ENCODE measurements at places on chromosomes 5 and 9. TPM values are rescaled to one million over a fixed set of nuclear protein-coding genes. Genes with fewer than 3 reads are reported as not detected.
A peak's percentile ranks its signal among the peaks of the same experiment; 100 is the strongest.

DNA sequence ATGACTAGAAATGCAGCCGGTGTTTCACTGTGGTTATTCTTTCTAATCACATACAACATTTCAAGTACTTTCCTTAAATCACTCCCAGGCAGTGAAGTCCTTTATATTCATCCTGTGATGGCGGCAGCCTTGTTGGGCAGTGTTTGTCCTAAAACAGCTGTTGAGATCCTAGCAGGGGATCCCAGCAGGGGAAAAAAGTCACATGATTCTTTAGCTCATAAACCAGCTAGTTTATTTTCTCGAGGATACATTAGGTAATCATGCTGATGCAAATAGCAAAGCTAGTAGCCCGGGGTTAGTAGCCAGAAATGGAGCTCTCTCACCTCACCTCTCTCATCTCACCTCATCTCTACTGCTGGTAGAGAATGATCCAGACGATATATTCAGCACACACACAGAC, 70.5 kb downstream of the FOXD1 start:
- no peak overlapping the region for H3K27ac ChIP-seq
- H3K4me1 ChIP-seq: no peaks in the 10 kb centered on the region
- DNase-seq: no peak
- H3K4me3 ChIP-seq: no peak overlapping the region
- H3K36me3 ChIP-seq: no peaks in the 10 kb centered on the region

DNA sequence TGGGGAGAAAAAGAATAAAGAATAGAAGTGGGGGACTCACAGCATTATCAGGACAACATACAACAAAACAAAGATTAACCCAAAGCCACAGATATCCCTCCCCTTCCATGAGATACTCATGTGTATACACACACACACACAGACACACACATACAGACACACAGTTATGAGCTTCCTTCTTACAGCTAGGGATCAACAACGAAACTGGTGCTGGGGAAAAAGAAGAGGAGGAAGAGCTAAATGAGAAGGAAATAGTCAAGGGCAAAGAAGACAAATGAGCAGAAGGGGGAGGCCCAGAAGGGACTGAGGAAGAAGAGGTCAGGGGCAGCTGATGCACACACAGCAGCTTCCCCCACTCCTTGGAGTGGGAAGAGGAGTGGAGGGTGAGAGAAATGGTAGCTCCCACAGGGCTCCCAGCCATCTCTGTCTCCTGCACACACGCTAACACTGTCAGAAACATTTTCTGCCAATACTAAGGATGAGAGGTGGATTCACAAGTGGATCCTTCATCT, 66.2 kb downstream of the SIL1 start:
- H3K27me3 ChIP-seq: no peaks in the 10 kb centered on the region
- H3K4me3 ChIP-seq: no peak overlapping the region
- no peak for DNase-seq
- no peaks in the 10 kb centered on the region for H3K36me3 ChIP-seq

DNA sequence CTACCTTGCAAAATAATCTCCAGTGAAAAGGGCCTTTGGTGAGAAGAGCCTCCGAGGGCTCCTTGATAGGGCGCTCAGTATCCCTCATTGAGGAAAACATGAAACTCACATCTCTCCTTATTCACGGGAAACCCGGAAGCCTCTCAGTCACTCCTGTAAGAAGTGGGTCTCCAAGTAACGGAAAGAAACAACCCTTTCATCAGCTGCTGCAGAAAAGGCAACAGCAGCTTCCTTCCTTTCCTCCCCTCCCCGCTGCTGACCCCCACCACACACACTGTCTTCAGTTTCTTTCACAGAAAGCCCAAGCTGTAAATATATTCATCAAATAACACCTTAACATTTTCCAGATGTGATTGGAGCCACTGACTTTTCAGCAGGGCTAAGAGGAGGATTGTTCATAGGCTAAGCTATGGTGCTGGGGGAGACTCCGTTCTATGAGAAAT, 81.4 kb downstream of the C9orf152 start:
- DNase-seq: no peak
- H3K27me3 ChIP-seq: no peaks in the 10 kb centered on the region
- peak overlapping the region; percentile 56 for H3K4me3 ChIP-seq
- H3K27ac ChIP-seq: peak overlapping the region; percentile 29
- peaks cover 71% of the 10 kb centered on the region for H3K4me1 ChIP-seq

DNA sequence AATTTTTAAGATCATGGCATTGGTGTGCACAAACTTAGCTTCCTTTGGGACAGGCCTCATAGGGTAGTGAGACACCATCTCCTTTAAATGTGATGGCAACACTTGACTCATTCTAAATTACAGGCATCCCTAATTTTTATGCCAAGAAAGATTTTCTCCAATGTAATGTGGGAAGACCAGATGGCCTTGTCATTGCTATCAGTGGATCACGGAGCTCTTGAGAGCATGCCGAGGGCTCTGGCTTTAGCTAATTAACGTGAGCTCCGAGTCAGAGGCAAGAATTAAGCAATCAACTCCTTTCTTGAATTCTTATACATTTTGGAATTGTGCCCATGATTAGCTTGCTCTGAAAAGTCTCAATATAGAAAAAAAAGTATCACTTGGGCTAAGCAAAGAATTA, 215.8 kb downstream of the LRRC70 start:
- DNase-seq: no peak
- H3K27ac ChIP-seq: no peak overlapping the region
- no peak overlapping the region for H3K4me3 ChIP-seq

DNA sequence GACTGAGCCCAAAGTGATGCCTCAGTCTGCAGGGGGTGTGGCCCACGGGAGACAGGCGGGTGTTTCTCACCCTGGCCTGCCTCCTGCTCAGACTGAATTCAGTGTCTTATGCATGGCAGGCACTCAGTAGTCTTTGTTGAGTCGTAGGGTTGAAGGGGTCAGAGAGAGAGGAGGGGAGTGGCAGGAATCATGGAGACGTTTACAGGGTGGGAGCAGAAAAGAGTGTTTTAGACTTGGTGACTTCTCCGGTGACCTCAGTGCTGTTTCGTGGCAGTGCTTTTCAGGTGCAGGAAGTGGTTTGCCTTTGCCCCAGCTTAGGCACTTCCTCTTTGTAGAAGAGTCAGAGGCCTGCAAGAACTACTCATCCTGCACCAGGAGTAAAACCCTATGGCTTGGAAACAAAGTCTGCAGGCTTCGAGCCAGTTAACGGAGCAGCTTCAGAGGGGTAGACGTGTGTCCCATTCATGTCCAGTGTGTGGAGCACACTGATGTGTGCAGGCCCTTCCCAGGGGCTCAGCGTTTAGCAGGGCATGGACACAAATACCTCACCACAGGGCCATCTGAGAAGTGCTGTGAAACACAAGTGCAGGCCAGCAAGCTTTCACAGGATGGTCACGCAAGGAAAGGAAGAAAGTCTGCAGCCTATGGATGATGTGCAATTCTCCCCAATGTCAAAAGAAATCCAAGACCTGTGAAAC, 24.5 kb upstream of the SEMA4D start:
- peak; percentile 83 for DNase-seq
- no peaks in the 10 kb centered on the region for H3K27me3 ChIP-seq
- peak overlapping the region; percentile 24 for H3K4me3 ChIP-seq
- H3K36me3 ChIP-seq: no peaks in the 10 kb centered on the region

- H3K4me1 ChIP-seq: no peaks in the 10 kb centered on the region
- H3K27me3 ChIP-seq: no peaks in the 10 kb centered on the region
These were observed 62.4 kb downstream of the SMIM23 start for GRCh38 chr5:171848006-171848405.

GRCh38 chr5:170885809-170886208, 24.0 kb downstream of the RANBP17 start:
- no peaks in the 10 kb centered on the region for H3K36me3 ChIP-seq
- no peak for DNase-seq
- H3K27me3 ChIP-seq: no peaks in the 10 kb centered on the region
- no peak overlapping the region for H3K27ac ChIP-seq
- no peaks in the 10 kb centered on the region for H3K4me1 ChIP-seq

DNA sequence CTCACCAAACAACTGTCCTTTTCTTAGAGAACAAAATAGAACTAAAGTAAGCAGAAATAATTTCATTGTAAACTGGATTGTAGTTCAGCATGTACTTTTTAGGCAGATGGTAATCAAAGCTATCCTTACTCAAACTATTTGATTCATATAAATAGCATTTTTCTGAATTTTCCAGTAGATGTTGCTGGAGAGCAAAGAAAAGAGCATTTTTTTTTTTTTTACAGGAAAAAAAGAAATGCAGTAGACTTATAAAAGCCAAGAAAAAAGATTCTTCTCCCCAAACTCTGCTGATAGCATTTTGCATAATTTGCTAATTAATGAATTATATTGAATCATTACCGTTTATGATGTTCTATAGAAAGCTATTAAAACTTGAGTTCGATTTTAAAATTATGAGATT, 715.3 kb upstream of the WWC1 start:
- peaks cover 3% of the 10 kb centered on the region for H3K27me3 ChIP-seq
- no peak overlapping the region for H3K4me3 ChIP-seq
- no peaks in the 10 kb centered on the region for H3K4me1 ChIP-seq
- no peak overlapping the region for H3K27ac ChIP-seq
- H3K36me3 ChIP-seq: no peaks in the 10 kb centered on the region

DNA sequence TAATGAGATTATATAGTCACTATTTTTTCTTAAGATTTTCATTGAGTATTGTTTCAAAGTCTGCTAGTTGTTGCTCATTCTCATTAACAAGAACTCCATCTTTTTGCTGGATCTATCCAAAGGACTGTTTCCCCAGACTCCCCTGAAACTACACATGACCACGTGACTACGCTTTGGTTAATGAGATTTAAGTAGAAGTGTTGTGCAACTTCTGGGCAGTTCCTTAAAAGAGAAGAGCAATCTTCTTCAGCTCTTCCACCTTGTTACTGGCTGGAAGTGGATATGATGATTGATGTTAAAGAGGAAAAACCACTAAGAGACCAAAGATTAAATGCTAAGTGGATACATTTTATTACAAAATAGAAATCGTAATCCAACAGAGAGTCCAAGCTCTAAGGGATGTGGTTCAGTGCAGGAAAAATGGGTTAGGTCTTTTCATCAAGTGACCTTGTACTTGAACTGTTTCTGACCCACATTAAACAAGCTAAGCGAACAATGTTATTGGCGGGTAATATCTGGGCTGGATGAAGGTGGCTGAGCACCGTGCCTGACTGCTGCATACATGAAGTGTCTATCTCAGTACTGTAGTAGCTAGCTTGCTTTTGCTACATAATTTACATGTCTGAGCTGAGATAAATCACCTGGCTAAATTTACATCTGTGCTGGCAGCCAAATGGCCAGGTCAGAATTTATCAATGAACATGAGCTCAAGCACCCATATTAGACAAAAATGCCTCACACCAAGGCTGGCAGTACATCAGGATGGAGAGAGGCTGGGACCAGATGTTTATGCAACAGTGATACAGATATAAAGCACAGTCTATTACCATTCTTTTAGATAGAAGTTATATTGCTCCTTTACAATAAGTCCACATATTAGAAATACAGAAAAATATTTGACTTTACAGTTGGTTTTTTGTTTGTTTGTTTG, 7.5 kb upstream of the CTNNAL1 start:
- H3K27me3 ChIP-seq: no peaks in the 10 kb centered on the region
- DNase-seq: no peak
- peaks cover 2% of the 10 kb centered on the region for H3K36me3 ChIP-seq
- no peak overlapping the region for H3K27ac ChIP-seq
- H3K4me3 ChIP-seq: no peak overlapping the region

GRCh38 chr5:150644058-150644457, 3.6 kb downstream of the SYNPO start:
- H3K36me3 ChIP-seq: no peaks in the 10 kb centered on the region
- no peak overlapping the region for H3K27ac ChIP-seq

GRCh38 chr5:132434416-132435286, 55.9 kb downstream of the IRF1 start:
- H3K27me3 ChIP-seq: no peaks in the 10 kb centered on the region
- H3K36me3 ChIP-seq: peaks cover 9% of the 10 kb centered on the region
- H3K4me1 ChIP-seq: peaks cover 44% of the 10 kb centered on the region
- no peak overlapping the region for H3K27ac ChIP-seq
- DNase-seq: no peak

Gene SERF1A
- polyA plus RNA-seq: 7.5 TPM

Gene HTR1A
- not detected for polyA plus RNA-seq

Gene OR1J2
- polyA plus RNA-seq: not detected

Gene GPBP1
- polyA plus RNA-seq: 58.4 TPM

Measured in GM12878 (cell line).